Stomach (tissue), 19 donors: ENCODE measurements at places on chromosomes 7 and 10. TPM values are rescaled to one million over a fixed set of nuclear protein-coding genes. Genes with fewer than 3 reads are reported as not detected.

Gene MYL10
- not detected for total RNA-seq

DNA sequence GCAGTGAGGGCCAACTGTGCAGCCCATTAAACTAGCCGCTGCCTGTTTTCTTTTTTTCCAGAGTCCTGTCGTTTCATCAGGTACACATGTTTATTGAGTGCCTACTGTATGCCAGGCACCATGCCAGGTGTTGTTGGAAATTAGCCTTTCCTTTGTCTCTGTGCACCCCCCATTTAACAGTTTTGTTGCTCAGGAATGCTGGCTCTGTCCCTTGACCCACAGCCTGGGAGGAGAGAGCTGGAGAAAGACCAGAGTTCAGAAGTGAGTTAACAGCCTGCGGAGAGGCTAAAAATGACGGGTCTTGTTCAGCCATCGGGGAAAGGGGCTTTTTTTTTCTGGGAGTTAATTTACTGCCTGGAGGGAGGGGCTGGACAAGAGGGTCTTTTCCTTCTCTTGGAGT, 1.3 kb downstream of the LRMDA start:
- no peak overlapping the region for H3K4me3 ChIP-seq
- no peaks in the 10 kb centered on the region for H3K27me3 ChIP-seq
- no peak overlapping the region for H3K27ac ChIP-seq
- DNase-seq = no peak
- no peaks in the 10 kb centered on the region for H3K36me3 ChIP-seq

DNA sequence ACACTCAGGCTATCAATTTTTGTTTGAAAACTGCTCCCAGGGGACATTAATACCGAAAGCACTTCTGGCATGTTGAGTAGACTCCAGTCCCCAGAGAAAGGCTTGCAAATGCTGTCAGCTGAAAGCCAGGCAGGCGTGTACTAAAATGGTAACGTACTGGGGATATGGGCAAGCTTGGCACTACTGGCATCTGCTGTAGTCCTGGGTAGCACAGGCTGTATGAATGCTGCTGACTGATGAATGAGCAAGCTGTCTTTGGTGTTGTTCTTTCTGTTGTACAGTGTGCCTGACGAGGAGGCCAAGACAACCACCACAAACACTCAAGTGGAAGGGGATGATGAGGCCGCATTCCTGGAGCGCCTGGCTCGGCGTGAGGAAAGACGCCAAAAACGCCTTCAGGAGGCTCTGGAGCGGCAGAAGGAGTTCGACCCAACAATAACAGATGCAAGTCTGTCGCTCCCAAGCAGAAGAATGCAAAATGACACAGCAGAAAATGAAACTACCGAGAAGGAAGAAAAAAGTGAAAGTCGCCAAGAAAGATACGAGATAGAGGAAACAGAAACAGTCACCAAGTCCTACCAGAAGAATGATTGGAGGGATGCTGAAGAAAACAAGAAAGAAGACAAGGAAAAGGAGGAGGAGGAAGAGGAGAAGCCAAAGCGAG, 53.5 kb upstream of the AGBL3 start:
- peaks cover 51% of the 10 kb centered on the region for H3K36me3 ChIP-seq
- no peaks in the 10 kb centered on the region for H3K27me3 ChIP-seq
- peak overlapping the region; percentile 76 for H3K27ac ChIP-seq
- H3K4me1 ChIP-seq = peaks cover 58% of the 10 kb centered on the region
- H3K4me3 ChIP-seq = no peak overlapping the region
- DNase-seq = no peak

Gene OR6V1
- total RNA-seq = not detected

Gene CTTNBP2
- 7.9 TPM for total RNA-seq

DNA sequence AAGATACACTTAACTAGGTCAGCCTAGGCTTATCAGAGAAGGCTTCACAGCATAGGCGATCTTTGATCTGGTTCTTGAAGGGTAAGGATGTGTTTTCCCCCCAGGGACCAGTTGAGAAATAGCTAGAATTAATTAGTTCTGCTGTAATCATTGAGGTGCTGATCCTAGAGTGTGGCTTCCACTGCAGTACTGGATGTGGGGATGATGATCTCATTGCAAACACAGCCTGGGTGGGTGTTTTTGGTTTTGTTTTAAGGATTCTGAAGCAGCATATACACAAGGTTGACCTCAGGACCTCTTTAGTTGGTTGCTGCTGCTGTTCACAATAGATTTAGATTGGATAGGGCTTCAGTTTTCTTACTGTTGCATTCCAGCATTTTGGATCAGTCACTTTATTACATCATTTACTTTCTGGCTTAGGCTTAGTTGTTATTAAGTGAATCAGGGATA, 159.7 kb downstream of the AUTS2 start:
- no peak for DNase-seq
- no peak overlapping the region for H3K4me3 ChIP-seq
- H3K36me3 ChIP-seq = no peaks in the 10 kb centered on the region
- peaks cover 14% of the 10 kb centered on the region for H3K4me1 ChIP-seq
- H3K27me3 ChIP-seq = no peaks in the 10 kb centered on the region

GRCh38 chr7:19121977-19122588, 4.6 kb upstream of the TWIST1 start:
- DNase-seq = no peak
- H3K27ac ChIP-seq = no peak overlapping the region
- H3K27me3 ChIP-seq = no peaks in the 10 kb centered on the region
- H3K36me3 ChIP-seq = no peaks in the 10 kb centered on the region
- no peak overlapping the region for H3K4me3 ChIP-seq

Gene ITGA8
- 55.8 TPM for total RNA-seq

GRCh38 chr7:16493266-16493665, 27.7 kb upstream of the SOSTDC1 start:
- no peak for DNase-seq
- no peaks in the 10 kb centered on the region for H3K36me3 ChIP-seq
- no peaks in the 10 kb centered on the region for H3K27me3 ChIP-seq
- no peak overlapping the region for H3K4me3 ChIP-seq

GRCh38 chr10:30763918-30764317, 134.4 kb upstream of the LYZL2 start:
- no peaks in the 10 kb centered on the region for H3K27me3 ChIP-seq
- peak overlapping the region; percentile 47 for H3K27ac ChIP-seq
- H3K4me3 ChIP-seq = no peak overlapping the region

Gene PAPOLB
- not detected for total RNA-seq

DNA sequence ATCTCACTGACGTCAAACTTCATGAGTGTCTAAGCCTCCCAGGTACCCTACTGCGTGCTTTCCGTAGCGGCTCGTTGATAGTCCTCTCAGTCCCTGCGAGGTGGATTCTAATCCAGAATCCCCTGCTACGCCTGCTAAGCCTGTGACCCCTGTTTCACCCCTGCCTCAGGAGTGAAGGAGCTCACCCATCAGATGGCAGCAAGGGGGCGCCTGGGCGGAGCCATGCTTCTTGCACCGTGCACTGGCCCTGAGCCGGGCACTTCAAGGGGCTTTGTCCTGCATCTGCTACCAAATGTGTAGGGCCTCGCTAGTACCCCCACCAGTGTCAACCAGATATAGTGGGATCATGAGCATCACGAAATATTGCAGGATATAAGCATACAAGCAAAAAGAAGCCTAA, 918 bp upstream of the STRA8 start:
- H3K4me3 ChIP-seq = no peak overlapping the region
- no peaks in the 10 kb centered on the region for H3K27me3 ChIP-seq
- H3K4me1 ChIP-seq = no peaks in the 10 kb centered on the region
- no peaks in the 10 kb centered on the region for H3K36me3 ChIP-seq

GRCh38 chr7:156058248-156058647, 246.0 kb upstream of the SHH start:
- no peaks in the 10 kb centered on the region for H3K36me3 ChIP-seq
- no peaks in the 10 kb centered on the region for H3K4me1 ChIP-seq
- no peak for DNase-seq
- H3K4me3 ChIP-seq = no peak overlapping the region
- no peak overlapping the region for H3K27ac ChIP-seq

DNA sequence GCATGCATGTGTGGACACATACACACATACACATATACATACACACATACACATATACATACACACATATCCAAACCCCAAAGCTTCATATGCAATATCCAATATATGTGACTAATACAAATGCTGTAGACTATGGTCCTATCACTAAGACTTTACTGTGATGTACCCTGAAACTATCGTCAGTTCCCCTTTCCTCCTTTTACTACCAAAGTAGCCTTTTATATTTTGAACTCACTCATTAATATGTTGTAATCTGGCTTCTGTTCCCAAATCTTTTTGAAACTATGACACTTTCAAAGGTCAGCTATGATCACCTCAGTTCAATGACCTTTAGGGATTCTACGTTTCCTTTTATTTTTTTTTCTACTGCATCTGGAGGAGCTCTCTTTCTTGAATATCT, 64.8 kb upstream of the TFEC start:
- no peak for DNase-seq
- no peaks in the 10 kb centered on the region for H3K27me3 ChIP-seq
- no peak overlapping the region for H3K4me3 ChIP-seq
- no peaks in the 10 kb centered on the region for H3K4me1 ChIP-seq

GRCh38 chr10:112766636-112767035, 183.4 kb upstream of the TCF7L2 start:
- no peaks in the 10 kb centered on the region for H3K27me3 ChIP-seq
- DNase-seq = no peak
- H3K36me3 ChIP-seq = no peaks in the 10 kb centered on the region
- H3K4me3 ChIP-seq = no peak overlapping the region
- no peak overlapping the region for H3K27ac ChIP-seq
- no peaks in the 10 kb centered on the region for H3K4me1 ChIP-seq

Gene HILPDA
- total RNA-seq = 1.8 TPM

DNA sequence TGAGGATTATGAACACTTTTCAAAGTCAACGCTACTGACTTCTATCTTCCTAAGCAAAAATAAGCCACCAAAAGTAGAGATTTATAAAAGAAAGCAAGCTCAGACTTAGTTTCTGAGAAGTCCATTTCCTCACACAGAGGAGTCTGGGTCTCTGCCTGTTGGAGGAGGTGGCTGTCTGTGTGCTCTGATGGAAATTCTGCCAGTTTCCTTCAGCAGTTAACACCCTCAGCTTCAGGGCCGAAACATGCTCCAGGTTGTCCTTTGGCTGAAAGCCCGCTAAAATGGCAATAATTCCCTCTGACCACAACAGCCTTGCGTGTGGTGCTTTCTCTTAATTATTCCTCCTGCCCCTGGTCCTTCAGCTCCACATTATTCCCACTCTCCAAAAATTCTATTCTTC, 127.8 kb upstream of the LAMB4 start:
- no peaks in the 10 kb centered on the region for H3K4me1 ChIP-seq
- no peak overlapping the region for H3K27ac ChIP-seq
- H3K27me3 ChIP-seq = no peaks in the 10 kb centered on the region
- DNase-seq = no peak
- no peaks in the 10 kb centered on the region for H3K36me3 ChIP-seq

GRCh38 chr7:130293521-130293920, 560 bp downstream of the CPA4 start:
- no peak for DNase-seq
- H3K27me3 ChIP-seq = no peaks in the 10 kb centered on the region
- H3K27ac ChIP-seq = no peak overlapping the region
- H3K4me3 ChIP-seq = no peak overlapping the region

DNA sequence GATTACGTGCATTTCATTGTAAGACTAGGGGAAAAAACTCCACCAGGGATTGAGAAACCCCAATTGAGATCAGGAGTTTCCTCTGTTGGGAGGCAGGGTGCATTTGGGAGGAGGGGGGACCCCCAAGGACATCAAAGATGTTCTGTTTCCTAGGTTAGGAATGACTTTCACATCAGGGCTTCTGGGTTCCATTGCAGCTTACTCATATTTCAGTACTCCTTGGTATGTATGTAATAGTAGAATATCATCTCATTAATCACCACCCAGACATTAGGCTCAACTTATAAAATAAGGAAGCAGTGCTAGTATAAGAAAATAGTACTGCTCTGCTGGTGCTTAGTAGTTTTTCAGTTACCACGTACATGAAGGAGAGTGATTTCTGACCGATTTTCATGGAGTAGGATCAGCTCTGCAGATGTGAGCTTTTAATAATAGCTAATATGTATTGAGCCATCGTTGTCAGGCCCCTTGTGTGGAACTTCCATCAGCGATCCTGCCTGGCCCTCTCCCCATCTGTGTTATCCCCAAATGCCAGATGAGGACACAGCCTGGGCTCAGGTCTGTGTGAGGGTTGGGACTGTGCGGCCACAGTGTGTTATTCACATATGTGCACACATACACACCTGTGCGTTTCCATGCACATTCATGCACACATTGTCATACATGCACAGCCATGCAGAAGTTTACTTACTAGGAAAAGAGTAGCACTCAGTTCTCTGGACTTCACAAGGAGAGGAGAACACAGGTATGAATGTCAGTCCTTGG, 23.5 kb downstream of the UPP1 start:
- H3K27ac ChIP-seq = no peak overlapping the region
- H3K27me3 ChIP-seq = no peaks in the 10 kb centered on the region
- H3K4me1 ChIP-seq = no peaks in the 10 kb centered on the region
- no peak for DNase-seq

GRCh38 chr10:132095403-132096113, 29.8 kb downstream of the JAKMIP3 start:
- H3K4me3 ChIP-seq = no peak overlapping the region
- no peaks in the 10 kb centered on the region for H3K36me3 ChIP-seq
- no peaks in the 10 kb centered on the region for H3K27me3 ChIP-seq
- no peak overlapping the region for H3K27ac ChIP-seq

DNA sequence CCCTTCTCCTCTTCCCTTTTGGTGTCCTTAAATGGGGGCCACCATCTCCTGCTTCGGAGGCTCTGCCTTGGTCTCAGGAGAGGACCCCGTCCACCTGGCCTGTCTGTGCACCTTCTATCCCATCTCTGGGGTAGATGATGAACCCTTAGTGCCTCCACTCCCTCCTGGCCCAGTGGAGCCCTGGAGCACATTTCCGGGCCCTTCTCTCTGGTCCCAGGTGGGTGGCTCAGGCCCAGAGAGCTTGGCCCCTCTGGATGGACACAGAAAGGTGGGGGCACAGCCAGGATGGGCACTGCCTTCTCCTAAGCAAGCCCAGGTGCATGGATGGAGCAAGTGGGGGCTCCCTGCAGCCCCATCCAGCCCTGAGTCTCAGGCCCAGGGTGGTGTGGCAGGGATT, 121.4 kb upstream of the RET start:
- peaks cover 7% of the 10 kb centered on the region for H3K27me3 ChIP-seq
- no peaks in the 10 kb centered on the region for H3K36me3 ChIP-seq
- H3K27ac ChIP-seq = no peak overlapping the region
- H3K4me3 ChIP-seq = no peak overlapping the region
- H3K4me1 ChIP-seq = peaks cover 15% of the 10 kb centered on the region

GRCh38 chr7:67625257-67625737, 628.7 kb downstream of the TYW1 start:
- peaks cover 5% of the 10 kb centered on the region for H3K4me1 ChIP-seq
- DNase-seq = peak; percentile 53
- H3K36me3 ChIP-seq = no peaks in the 10 kb centered on the region

- H3K4me1 ChIP-seq = no peaks in the 10 kb centered on the region
- no peak overlapping the region for H3K4me3 ChIP-seq
- H3K36me3 ChIP-seq = no peaks in the 10 kb centered on the region
Measured at GRCh38 chr7:78636727-78637126, 816.7 kb downstream of the MAGI2 start.

Gene ZWINT
- 5.5 TPM for total RNA-seq

DNA sequence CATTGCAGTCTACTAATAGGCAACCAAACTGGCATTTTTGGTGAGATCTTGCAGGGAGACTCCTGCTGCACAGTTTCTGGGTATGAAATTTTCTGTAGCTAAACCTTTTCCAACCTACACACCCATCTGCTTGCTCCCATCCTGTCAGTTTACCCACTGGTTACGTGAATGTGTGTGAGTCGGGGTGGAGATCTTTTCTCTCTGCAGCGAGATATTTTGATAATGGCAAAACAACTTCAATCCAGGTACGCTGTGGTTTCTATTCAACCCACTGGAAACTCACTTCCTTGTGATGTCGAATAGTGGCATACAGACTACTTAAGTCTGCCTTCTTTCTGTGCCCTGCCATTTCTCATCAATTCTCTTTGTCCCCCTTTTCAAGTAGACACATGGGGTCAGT, 4.5 kb downstream of the PLEKHA1 start:
- no peaks in the 10 kb centered on the region for H3K36me3 ChIP-seq
- H3K4me3 ChIP-seq = no peak overlapping the region
- no peak for DNase-seq
- no peak overlapping the region for H3K27ac ChIP-seq
- no peaks in the 10 kb centered on the region for H3K27me3 ChIP-seq

Gene PCLO
- total RNA-seq = 6.2 TPM
